T follicular helper cell (primary cell): ENCODE measurements at places on chromosomes 4 and X.

DNA sequence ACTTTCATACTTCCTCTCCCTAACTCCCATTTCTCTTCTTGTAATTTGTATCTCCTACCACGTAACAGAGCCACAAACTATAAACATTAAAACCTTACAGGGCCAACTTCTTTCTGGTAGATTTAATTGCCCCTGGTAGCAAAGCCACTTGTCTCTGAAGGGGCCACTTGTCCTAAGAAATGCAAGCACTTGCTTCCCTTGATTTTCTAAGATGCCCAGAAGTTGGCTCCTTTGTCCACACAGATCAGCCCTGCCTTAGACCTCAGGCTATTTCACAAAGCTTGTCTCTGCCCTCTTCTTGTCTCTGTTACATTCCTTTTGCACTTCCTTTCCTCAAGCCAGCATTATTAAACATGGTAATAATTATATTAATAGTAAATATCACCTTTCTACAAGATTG, 80.6 kb upstream of the CXXC4 start:
- no peak for DNase-seq

DNA sequence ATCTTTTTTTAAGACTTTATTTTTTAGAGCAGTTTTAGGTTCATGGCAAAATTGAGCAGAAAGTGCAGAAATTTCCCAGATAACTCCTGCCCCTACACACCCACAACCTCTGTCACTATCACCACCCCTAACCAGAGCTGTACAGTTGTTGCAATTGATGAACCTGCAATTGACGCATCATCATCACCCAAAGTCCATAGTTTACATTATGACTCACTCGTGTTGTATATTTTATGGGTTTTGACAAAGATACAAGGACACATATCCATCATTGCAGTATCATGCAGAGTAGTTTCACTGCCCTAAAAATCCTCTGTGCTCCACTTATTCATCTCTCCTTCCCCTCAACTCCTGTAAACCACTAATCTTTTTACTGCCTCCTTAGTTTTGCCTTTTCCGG, 34.5 kb upstream of the WAS start:
- no peak for DNase-seq

DNA sequence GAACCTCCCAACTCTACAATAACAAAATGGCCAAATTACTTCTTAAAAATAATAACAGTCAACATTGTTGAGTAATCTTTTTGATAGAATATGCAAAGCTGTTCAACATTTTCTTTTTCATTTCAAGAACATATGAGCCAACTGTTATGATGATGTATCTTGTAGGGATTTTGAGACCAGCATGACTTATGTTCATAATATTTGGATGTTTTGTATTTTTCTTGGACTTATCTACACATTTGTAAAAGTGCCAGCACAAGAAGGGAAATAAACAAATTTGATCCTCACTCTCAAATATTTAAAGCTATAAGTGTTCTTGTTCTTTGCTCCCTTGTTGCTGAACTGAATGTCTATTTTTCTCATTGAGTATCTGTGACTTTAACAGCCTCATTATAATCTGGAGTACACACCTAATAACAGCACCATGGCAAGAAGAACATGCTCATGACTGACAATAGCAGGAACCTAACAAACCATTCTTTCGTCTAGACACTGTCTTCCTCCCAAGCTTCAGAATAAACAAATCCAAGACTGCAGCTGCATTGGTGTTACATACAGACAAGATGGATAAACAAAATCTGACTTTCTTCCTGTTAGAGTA, 1049.7 kb downstream of the FAT4 start:
- DNase-seq: no peak

DNA sequence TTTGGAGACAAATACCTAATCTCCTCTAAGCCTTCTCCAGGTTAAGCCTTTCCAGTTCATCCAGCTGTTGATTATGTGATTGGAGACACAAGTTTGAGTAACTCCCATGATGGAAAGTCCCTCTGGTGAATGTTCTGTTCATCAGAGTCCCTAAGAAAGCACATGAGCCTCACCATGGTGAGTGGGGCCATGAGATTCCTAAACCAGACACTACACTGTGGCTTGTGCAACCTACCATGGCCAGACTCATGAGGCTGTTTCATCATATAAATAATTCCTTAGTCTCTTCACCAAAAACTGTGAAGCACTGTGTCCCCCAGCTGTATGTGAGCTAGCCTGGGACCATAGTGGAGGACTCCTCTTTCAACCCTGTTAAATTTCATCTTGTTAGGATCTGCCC, 14.4 kb downstream of the PKD2 start:
- no peak for DNase-seq

GRCh38 chrX:72569786-72570185, 2.9 kb downstream of the HDAC8 start:
- no peak for DNase-seq

GRCh38 chrX:20663336-20663735, 396.6 kb upstream of the RPS6KA3 start:
- no peak for DNase-seq

DNA sequence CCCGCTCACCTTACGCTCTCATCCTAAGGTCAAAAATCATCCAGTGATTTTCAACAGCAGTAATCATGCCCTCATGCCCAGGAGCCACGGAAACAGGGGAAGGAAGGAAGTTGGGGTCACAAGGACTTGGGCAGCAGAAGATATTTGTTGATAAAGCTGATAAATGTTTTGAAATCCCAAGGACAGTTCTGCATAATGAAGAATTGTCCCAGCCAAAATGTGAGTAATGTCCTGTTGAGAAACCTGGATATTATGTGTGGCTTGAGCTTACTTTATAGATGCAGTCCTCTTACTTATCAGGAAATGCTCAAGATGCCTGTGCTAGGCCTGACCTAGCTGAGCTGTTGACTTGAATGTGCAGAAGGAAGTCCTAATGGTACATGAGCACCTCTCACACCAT, 263.0 kb upstream of the ZFP42 start:
- no peak for DNase-seq

DNA sequence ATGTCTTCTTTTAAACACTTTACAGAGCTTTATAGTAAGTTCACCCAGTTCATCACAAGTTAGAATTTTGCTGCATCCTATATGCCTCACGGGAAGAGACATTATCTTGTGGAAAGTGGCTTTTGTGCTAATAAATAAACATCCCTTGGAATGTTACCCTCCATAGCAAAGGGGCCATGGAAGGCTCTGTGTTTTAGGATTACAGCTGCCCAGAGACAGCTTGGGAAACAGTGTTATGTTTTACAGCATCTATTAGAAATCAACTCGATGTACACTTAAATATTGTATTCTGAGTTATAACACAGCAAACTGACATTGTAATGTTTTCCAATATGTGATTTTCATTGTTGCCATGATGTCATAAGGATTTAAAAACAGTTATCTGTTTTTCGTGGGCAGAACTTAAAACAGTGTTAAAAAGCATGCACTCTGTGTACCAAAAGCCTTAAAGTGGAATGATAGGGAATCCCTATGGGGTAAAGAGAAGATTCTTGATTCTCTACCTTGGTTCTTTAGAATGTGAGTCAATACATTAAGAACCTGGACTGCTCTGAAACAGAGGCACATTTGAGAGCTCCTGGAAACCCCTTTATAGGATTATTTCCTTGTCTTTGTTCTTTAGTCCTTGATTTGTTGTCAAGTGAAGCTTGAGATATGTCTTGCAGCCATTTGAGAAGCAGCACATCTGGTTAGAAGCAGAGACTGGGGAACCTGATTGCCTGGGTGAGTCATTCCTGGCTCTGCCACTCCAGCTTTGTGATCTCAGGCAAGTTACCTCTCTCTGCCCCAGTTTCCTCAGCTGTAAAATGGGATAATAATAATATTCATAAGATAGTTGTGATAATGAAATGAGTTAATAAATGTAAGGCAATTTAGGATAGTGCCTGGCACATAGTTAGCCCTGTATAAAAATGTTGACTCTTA, 41.6 kb downstream of the ARHGAP10 start:
- DNase-seq: no peak

- no peak for DNase-seq
Observed at GRCh38 chr4:147683188-147683591, 773 bp downstream of the PRMT9 start.

DNA sequence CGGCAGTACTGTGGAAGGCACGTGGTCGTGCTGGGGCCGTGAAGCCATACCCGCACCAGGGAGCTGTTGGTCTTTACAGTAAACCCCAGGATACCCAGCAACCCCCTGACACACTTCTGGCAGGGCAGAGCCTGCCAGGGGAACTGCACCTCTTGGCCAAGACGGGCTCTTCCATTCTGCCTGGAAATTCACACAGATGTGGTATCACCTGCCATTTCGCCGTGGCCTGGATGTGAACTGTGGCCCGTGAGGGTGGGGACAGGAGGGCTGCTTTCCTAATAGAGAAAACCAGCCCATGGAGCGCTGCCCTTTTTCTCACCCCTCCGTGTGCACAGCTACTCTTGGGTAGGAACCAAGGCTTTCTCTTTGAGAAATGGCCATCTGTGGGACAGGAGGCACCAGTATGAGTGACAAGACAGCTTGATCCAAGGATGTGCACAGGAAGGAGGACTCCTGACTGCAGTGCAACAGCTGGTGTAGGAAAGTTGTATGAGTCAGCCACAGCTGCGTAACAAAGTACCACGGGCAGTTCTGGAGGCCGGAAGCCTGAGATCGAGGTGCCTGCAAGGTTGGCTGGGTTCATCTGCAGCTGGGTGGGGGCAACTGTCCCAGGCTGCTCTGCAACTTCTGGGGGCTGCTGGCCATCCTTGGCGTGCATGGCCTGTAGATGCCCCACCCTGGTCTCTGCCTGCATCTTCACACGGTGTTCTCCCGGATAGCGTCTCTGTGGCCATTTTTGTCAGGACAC, 95.7 kb downstream of the PSAPL1 start:
- DNase-seq: no peak

- no peak for DNase-seq
Observed at GRCh38 chrX:6852869-6853268, 294.6 kb upstream of the STS start.

DNA sequence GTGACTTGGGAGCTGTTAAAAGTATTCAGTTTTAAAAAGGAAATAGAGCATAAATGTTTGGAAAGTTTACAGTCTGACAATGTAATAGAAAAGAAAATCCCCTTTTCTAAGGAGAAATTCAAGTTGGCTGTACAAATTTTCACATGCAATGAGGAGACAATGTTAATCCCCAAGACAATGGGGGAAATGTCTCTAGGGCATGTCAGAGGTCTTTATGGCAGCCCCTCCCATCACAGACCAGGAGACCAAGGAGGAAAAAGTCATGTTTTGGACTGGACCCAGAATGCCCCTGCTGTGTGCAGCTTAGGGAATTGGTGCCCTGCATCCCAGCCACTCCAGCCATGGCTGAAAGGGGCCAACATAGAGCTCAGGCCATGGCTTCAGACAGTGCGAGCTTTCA, 831.1 kb upstream of the ADGRL3 start:
- DNase-seq: no peak

DNA sequence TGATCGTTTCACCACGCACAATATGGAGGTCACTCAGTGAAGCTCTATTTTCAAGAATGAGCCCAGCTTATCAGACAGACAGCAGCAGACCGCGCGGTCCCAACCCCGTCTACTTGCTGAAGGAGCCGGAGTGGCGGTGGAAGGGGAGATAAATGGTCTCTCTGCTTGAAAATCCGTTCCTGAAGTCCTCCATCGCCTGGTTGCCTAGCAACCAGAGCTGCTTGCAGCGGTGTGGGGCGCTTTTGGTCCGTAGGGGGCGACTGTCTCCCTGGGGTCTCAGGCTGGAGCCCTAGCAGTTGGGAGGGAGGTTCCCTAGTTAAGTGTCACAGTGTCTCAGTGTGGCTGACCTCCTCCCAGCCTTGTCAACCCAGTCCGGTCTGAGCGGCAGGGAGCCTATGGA, 8.3 kb upstream of the DLG3 start:
- DNase-seq: no peak

- DNase-seq: no peak
Observed at GRCh38 chrX:84712621-84713020, 210.4 kb upstream of the HDX start.

DNA sequence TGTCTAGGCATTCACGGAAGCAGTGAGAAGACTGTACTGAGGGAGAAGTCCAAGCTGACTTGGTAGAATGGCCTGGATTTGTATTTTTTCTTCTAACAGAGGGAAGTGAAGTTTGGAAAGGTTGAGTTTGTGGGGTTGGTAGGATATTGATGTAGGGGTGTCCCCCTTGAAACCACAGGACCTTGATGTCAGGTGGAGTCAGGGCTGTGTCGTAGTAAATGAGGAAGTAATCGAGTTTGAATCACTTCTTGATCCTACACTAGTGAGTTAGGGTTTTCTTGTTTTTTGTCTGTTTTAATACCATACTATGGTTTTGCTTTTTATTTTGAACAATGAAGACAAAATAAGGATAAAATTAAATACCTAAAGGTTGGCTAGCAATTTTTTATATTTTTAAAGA, 30.1 kb upstream of the ANAPC4 start:
- DNase-seq: no peak

DNA sequence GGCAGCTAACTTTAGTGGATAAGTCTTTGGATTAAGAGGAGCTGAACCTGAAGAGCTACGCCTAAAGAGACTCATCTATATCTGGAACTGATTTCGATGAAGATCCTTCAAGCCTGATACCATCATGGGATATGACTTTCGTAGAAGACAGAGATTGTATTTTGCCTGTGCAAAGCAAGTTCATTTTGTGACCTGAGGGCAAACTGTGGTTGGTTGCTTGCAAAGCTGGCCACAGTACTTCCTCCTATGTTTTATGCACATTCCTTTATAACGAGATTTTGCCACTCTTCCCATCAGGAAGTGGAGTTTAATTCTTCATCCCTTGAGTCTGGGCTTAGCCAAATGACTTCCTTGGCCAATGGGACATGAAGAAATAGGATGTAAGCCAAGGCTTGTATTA, 519.3 kb upstream of the NR3C2 start:
- DNase-seq: no peak

GRCh38 chr4:80594701-80595100, 259.2 kb downstream of the CFAP299 start:
- no peak for DNase-seq
